NCI-H2029 (cell line): ENCODE measurements at places on chromosomes 16 and 17.

DNA sequence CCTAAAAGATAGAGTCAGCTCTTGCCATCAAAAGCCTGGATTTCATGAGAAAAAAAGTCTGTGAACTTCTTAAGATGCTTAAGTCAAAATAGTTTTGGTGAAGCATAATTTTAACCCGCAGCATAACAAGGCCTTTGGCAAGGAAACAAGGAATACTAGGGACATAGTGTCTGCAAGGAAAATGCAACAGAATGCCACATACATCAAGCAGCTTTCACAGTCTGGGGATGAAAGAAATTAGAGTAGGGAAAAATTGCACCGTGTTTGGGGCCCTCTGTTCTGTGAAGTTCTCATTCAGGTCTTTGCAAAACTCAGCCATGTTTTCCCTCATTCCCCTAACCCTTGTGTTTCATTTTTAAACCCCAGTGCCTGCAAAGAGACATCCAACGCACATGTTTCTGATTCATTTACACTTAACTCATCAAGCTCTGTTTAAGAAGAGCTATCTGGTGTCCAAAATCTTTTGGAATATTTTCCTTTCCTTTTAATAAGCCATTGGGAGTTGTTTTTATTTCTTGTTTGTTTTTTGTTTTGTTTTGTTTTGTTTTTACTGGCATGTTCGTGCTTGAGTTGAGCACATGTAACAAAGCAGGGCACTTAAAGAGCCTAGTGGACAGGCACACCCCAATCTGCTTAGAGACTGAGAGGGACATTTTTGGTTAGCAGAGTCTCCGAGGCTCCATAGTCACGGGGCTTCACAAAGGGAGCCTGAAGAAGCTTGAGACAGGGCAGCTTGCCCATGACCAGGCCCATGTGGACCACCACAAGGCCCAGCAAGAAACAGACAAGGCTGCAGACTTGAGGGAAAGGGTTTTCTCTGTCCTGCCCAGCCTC is 116.5 kb downstream of the ANKFN1 start:
- DNase-seq, result no peak

GRCh38 chr16:67883872-67884261 is 818 bp upstream of the NRN1L start:
- peak; percentile 37 for DNase-seq

DNA sequence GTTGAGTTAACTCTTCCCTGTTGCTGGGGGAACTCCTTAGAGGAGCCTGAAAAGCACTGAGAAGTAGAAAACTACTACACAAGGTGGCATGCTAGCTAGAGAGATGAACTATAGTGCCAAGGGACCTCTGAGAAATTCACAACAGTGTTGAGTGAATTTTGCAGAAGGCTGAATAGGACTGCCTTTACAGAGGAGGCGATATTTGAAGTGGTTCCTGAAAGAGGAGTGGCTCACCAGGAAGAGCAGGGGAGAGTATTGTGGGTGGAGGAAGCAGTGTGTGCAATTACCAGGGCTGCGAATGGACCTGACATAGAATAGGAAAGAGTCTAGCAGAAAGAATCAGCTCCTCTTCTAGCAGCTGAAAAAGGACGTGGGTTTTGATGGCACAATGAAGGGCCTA is 66.4 kb downstream of the CDK5R1 start:
- peak; percentile 42 for DNase-seq

DNA sequence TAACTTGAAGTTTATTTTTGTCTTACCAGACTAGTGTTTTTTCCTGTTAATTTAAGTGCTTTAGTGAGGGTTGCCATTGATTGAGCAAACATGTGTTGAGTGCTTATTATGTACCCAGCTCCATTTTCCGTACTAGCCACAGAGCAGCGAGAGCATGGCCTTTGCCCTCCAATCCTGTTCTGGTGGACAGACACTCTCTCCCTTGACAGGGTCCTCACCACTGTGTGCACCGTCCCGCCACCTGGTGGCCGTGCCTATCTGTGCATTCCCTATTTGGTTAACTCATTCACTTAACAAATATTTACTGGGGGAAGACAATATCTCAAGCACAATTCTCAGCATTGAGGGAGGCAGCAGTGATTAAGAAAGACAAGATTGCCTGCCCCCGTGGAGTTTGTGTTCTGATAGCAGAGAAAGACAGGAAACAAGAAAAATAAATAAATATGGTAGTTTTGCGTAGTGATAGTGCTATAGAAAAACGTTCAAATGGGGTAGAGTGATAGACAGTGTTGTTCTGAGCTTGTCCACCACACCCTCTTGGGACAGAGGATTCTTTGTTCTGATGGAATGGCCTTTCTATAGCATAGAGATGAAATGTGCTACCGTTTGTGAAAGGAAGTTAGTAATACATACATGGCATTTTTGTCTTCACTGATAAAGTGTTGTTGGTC is 13.0 kb downstream of the CDH13 start:
- DNase-seq, result peak; percentile 7

DNA sequence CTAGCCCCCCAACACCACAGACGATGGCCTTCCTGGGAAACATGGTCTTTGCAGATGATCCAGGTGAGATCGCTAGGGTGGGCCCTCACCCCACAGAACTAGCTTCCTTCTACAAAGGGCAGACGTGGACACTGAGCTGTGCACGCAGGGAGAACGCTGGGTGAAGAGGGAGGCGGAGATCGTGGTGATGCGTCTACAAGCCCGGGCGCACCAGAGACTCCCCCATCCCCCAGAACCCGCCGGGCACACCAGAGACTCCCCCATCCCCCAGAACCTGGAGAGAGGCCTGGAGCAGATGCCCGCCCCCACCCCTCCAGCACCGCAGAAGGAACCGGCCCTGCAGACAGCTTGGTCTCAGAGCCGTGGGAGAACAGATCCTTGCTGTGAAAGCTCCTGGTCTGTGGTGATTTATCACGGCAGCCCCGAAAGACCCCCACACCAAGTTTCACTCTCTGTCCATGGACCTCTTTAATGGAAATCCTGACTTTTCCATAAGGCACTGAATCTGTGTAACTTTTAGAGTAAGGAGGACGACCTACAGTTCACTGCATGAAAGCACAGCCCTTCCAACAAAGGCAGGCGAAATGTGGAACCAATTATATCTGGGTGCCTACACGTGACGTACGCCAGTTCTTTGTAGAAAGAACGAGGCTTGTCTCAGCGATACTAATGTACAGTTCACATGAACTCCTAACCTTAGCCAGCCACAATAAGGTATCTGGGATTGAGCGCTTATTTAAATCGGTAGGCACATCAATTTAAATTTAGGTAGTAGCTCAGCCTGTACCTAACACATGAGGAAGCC is 88.5 kb downstream of the ANKRD11 start:
- no peak for DNase-seq

GRCh38 chr16:8644211-8645140 is 23.0 kb downstream of the METTL22 start:
- DNase-seq, result no peak

- no peak for DNase-seq
These were observed 1.7 kb downstream of the TMEM170A start for GRCh38 chr16:75462806-75463205.

DNA sequence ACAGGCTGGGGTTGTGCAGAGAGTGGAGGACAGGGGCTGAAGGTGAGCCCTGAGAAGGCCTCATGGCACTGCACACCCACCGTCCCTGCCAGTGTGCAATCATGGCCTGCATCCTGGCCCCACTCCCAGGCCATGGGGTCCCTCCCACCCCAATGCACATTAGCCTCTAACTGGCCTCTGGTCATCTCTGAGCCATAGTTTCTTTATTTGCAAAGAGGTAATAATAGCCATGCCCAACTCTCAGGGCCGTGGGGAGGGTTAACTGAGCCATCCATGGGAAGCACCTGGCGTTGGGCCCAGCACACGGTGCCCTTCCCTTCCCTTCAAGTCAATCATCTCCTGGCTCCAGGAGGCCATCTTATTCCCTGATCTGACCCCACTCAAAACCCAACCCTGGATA is 10.8 kb upstream of the ITGA3 start:
- no peak for DNase-seq

GRCh38 chr17:44309472-44309871 is 1.1 kb downstream of the RUNDC3A start:
- no peak for DNase-seq

GRCh38 chr17:79338604-79339003 is 264.0 kb downstream of the ENGASE start:
- no peak for DNase-seq

GRCh38 chr17:59416184-59416583 is 84.7 kb downstream of the YPEL2 start:
- DNase-seq, result no peak

DNA sequence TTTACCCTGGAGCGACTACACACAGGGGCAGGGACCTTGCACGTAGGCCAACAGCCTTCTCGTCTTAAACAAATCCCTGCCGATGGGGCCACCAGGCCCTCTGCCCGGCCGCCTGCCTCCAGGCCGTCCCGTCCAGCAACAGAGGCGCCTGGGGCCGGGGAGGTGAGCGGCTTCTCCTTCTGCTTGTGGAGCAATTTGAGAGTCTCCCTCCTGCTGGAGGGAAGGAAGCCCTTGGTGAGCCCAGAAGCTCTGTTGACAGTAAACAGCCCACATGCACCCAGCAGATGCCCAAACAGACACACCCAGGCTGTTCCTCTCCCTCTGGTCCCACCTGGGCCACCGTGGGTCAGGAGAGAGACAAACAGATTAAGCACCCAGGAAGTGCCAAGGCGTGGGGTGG is 8.1 kb downstream of the SLC43A2 start:
- DNase-seq, result no peak

DNA sequence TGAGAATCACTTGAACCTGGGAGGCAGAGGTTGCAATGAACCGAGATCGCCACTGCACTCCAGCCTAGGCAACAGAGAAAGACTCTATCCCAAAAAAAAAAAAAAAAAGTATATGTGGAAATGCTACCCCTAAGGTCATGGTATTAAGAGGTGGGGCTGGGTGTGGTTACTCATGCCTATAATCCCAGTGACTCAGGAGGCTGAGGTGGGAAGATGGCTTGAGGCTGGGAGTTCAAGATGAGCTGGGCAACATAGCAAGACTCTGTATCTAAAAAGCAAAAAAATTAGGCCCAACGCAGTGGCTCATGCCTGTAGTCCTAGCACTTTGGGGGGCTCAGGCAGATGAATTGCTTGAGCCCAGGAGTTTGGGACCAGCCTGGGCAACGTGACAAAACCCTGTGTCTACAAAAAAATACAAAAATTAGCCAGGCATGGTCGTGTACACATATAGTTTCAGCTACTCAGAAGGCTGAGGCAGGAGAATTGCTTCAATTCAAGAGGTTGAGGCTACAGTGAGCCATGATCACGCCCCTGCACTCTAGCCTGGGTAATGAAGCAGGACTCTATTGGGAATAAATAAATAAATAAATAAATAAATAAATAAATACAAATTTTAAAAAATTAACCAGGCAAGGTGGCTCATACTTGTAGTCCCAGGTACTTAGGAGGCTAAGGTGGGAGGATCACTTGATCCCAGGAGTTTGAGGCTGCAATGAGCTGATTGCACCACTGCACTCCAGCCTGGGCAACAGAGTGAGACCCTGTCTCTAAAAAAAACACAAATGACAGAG is 32.3 kb upstream of the NUFIP2 start:
- DNase-seq, result no peak

GRCh38 chr16:19115148-19116021 is 1.6 kb downstream of the ITPRIPL2 start:
- DNase-seq, result no peak
